Stimulated activated CD8-positive, alpha-beta memory T cell treated with anti-CD3 and anti-CD28 coated beads, Interleukin-4, amount 100 ng/mL, for 48 hours (primary cell): ENCODE measurements at places on chromosomes 4 and X.

- no peak for DNase-seq
These were observed 84.7 kb downstream of the CRMP1 start for GRCh38 chr4:5808081-5808741.

DNA sequence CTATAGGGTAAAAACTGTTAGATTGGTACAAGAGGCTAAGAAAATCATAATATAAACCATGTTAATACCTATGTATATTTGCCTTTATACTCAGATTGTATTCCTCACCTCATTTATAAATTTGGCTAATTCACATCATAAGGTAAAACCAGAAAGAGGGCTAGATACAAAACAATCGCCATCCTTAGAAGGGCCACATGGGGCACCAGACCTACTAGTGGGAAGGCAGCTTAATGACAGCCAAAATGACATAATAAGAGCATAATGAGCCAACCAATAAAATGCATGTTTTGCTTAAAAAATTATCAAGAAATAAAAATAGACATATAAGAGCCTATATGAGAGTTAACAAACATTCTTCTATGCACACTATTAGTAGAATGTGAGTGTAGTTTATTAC lies 107.3 kb upstream of the PRDX4 start:
- DNase-seq: no peak

GRCh38 chr4:64158648-64159326 lies 250.5 kb downstream of the TECRL start:
- DNase-seq: peak; percentile 61

GRCh38 chrX:15143050-15143824 lies 126.6 kb downstream of the ASB9 start:
- DNase-seq: peak; percentile 64

DNA sequence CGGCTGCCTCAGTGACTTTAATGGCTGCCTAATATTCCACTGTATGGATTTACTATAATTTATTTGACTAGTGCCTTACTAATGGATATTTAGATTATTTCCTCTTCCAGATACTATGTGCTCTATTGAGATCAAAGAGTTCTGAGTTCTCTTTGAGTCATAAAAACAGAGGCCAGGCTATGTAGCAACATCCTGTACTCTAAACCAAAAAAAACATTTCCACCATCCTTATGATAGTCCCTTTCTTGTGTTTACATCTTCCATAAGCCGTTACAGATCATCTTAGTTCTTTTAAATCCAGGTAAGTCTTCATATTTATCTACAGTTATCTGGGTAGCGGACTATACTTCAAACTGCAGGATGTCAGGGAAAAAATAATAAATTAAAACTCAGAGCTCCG lies 56.6 kb upstream of the TMEM184C start:
- no peak for DNase-seq

DNA sequence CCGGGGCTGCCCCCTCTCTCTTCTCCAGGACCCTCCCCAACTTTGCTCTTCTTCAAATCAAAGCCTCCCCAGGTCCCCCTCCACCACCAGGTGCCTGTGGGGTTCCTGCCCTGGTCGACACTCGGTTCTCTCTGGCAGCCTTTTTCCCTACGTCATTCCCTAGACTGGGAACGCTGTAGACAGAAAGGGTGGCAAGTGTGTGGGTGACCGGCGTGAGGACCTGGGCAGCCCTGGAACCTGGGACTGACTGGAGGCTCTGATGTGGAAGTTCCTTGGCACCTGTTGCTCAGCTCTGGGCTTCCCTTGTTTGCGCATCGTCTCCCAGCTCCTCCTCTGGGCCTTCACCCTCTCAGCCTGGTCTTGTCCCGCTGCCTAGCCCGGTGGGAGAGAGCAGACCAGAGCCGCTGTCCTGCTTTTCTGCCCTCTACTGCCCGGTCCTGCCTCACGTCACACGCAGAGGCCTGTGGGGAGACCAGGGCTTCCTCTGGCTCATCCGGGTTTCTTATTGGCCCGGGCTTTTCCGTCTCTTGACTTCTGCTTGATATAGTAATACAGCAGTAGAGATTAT lies 1.3 kb downstream of the TACC3 start:
- no peak for DNase-seq

DNA sequence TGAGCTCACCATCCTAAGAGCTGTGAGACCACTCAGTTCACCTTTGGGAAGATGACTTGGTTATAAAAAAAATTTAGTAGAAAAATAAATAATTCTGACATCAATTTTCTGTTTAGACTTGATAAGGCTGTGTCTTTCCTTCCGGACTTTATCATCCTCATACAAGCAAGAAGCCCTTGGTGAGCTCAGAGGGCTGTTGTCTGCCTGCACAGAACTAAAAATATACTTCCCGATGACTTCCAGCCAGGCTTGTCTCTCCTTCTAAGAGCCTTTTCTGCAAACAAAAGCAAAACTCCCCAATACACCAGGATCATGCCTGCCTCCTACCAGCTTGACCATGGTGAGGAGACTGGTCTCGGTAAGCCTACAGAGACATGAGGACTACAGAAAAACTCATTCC lies 58.3 kb upstream of the PHOX2B start:
- DNase-seq: no peak
